Suppressor macrophage (primary cell): ENCODE measurements at places on chromosomes 16 and 17.

DNA sequence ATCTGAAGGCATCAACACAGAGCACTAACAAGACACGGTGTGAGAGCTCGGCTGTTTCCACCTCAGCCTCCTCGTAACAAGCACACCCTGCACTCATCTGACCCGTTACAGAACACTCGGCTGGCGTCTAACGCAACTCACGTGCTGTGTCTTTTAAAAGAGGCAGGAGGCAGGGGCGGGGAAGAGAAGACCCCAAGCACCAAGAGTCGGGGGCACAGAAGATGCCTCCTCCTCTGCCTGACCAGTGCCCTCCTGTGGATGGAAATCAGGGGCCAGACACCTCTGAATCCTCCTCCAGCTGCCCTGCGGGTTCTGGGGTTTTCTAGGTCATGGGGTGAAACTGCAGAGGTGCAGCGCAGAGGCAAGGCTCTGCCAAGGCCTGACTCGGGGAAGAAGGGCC is 74.3 kb downstream of the ZNF778 start:
- no peak for DNase-seq

DNA sequence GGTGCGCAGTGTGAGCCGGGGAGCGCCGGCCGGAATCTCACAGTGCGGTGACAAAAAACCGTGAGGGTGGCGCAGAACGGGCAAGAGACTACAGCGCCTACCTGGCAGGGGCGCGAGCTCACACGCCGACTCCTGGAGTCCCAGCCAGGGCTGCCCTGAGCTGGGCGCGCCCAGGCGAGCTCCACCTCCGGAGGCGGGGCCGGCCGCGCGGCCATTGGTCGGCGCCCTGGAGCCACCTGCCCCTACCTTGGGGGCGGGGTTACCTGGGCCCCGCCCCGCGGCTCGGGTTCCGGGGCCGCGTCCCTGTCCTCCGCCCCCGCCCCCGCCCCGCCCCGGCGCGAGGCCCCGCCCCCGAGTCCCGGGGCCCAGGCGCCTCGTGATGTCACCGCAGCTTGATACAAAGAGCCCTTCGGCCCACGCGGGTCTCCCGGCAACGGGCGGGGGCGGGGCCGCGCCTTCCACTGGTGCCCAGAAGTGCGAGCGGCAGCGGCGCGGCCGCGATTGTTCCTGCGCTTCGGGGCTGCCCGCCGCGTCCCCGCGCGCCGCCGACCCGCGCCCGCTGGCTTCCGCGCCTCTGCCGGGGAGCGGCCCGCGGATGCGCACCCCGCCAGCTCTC is 96.3 kb downstream of the RAB11FIP4 start:
- DNase-seq = peak; percentile 96

DNA sequence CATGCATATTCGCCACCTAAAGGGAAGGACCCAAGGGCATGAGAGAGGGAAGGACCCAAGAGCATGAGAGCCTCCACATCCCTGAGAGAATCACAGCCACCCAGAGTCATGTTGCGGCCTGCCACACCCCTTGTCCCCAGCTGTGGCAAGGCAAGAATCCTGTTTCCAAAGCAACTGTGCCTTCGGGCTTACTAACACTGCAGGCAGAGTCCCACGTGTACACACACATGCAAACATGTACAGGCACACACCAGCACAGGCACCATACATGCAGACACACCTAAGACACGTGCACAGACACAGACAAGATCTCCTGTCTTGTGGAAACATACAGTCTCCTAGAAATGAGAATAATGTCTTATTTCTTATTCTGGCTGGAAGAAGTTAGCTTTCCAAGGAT is 92.4 kb upstream of the CDYL2 start:
- no peak for DNase-seq

DNA sequence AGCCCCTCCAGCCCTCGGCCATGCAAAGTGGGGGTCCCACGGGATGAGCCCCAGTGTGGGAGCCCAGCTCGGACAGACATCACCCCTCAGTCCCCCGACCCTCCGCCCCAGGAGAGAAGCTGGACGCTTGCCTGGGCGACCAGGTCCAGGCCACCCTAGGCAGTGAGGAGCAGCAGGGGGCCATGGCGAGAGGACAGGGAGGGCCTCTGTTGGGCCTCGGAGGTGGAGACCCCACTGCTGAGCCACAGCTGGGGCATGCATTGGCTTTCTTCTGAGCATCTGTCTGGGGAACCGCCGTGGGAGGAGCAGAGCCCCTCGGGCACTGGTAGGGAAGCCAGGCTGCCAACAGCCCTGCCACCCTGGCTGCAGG is 13.0 kb downstream of the ACTG1 start:
- no peak for DNase-seq

GRCh38 chr17:43536236-43536992 is 9.7 kb downstream of the ETV4 start:
- peak; percentile 12 for DNase-seq

GRCh38 chr16:68496689-68497088 is 42.4 kb upstream of the ZFP90 start:
- no peak for DNase-seq

GRCh38 chr16:48441863-48442279 is 56.7 kb upstream of the SIAH1 start:
- no peak for DNase-seq

DNA sequence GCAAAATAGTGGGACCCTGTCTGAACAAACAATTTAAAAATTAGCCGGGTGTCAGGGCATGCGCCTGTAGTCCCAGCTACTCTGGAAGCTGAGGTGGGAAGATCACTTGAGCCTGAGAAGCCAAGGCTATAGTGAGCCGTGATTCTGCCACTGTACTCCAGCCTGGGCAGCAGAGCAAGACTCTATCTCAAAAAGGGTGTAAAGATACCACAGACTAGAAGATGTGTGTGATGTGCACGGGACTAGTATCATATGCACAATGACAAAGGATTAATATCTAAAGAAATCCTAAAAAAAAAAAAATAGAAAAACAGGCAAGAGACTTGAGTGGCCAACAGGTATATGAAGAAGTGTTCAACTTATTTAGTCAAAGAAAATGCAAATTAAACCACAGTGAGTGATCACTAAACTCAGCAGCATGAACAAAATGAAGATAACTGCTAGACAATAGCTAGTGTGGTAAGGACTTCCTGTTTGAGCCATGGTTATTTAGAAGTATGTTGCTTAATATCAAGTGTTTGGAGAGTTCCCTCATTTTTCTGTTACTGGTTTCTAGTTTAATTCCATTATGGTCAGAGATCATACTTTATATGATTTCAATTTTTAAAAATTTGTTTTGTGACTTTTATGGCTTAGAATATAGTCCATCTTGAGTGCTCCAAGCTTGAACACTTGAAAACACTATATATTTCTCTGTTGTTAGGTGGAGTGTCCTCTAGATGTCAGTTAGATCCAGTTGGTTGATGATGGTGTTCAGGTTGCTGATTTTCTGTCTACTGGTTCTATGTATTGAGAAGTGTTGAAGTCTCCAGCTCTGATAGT is 14.7 kb upstream of the SLX4 start:
- peak; percentile 66 for DNase-seq

DNA sequence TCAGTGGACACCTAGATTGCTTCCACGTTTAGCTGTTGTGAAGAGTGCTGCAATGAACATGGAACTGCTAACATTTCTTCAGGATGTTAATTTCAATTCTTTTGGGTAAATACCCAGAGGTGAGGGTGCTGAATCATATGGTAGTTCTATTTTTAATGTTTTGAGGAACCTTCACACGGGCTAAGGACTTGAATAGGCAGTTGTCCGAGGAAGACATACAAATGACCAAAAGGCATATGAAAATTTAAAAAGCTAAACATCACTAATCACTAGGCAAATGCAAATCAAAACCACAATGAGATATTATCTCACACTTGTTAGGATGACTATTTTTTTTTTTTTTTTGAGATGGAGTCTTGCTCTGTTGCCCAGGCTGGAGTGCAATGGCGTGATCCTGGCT is 173.3 kb downstream of the PRKCB start:
- DNase-seq = peak; percentile 22

DNA sequence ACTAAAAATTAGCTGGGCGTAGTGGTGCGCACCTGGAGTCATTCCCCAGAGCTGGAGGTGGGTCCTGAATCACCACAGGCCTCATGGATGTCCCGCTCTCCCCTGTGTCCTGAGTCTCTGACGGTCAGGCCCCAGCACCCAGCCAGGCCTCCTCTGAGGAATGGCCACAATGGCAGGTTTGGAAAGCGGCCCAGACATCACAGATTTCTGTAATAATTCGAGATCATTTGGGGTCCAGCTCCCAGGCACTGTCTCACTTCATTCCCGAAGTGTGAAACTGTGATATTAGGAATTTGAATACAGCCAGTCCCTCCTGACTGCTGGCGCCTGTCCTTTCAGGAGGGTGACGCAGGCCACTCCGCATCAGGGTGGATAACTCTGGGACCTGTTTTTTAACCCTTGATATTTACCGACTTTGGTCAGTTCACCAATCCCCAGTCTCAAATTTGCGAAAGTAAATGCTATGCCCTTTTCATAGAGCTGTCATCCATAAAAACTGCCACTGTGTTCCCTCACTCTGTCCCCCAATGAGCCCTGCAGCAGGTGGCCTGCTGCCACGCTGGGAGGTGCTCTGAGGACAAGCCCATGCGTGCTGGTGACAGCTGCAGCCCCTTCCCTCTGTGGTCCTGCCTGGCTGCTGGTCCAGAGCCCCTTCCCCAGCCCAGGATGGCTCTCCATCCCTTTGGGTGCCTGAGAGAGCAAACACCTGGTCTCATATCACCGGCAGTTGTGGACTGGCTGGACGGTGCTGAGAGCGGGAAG is 28.3 kb upstream of the RPTOR start:
- no peak for DNase-seq
